ENCODE measurements at places on chromosomes 2 and 18. TPM values are rescaled to one million over a fixed set of nuclear protein-coding genes. Genes with fewer than 3 reads are reported as not detected.

Gene DQX1
- total RNA-seq, result 14.0 TPM

Gene PREPL
- total RNA-seq, result 51.8 TPM

DNA sequence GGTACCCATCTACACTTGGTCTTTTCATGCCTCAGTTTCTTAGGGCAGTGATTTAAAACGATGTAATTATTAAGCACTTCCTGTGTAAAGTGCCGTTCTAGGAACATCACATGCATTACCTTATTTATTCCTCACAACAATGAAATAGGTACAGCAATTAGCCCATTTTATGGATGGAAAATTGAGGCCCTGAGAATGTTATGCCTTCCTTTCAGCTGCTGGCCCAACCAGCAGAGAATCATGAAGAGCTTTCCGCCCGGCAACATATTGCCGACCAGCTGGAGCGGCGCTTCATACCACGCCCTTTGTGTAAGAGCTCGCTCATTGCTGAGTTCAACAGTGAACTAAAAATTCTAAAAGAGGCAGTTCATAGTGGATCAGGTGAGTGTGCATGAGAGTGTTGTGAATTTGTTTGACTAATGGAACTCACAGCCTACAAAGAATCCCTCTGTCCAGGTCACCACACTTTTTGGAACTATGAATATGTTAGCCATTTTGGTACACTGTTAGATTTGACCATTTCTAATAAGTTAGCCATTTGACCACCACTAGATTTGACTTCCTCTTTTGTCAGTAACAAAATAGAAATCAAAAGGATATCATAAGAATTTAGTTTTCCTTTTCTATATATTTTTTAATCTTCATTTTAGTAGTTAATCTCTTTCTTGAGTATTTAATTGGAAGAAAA lies 25.6 kb upstream of the RPE start:
- no peak for DNase-seq

GRCh38 chr2:119253114-119253702 lies 29.6 kb downstream of the STEAP3 start:
- DNase-seq, result no peak

DNA sequence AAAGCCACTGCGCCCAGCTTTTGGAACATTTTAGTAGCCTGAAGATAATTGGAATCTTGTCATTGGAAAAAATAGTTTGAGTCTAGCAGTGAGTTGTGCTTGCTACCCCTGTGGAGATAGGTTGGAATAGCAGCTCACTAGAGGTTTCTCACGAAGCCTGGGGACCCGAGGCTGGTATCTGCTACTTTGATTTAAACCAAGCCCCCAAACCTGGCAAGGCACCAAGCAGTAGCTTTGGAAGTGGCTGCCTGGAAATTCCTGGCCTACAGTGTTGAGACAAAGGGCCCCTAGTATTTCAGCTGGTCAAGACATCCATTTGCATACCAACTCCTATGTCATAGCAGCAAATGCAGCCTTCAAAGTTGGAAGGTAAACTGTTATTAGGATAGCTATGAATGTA lies 42.1 kb downstream of the NOP58 start:
- DNase-seq, result no peak

- DNase-seq, result no peak
Measured at GRCh38 chr2:121350890-121351289, 65.9 kb upstream of the TFCP2L1 start.

DNA sequence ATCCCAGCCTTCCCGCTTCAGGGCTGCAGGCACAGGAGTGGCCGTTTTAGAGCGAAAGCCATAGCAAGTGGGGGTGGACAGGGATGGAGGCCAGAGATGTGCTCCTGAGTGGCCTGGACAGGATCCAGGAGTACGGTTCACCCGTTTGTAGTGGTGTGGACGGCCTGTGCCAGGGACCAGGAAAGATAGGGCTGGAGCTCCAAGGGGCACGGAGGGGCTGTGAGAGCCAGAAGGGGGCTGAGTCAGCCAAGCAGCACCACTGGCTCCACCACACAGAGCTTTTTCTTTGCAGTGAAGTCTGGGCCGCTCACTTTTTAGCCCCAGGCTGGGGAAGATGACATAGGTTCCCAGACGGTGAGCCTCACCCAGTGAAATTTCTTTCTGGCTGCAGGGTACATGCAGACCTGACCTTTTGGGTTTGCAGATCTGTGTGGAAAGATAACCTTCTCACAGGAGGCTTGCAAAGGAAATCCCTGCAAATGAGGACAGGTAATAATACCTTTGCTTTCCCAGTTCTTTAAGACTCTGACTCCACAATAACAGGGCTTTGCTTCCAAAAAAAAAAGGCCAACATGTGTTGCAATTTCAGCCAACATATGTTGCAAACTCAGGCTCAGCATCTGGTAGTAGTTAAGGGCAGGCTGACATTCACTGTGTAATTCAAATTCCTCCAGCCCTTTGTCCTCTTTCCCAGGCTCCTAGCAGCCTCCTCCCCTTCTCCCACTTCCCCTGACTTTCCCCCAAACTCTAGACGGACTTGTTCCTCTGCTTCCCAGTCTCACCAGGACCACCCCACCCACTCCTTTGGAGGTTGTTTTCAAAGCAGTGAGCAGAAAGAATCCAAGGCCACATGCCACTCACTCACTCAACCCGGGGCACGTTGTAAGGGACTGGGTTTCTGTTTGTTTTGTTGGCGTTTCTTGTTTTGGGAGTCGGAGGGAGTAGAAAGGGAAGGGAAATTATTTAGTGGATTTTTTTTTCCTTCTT lies 20.3 kb upstream of the LAPTM4A start:
- no peak for DNase-seq

Measured in stomach (tissue), 19 donors.